ENCODE measurements at places on chromosomes 4 and X.

- peak; percentile 45 for DNase-seq
Measured at GRCh38 chrX:3362956-3363355, 16.5 kb upstream of the MXRA5 start.

DNA sequence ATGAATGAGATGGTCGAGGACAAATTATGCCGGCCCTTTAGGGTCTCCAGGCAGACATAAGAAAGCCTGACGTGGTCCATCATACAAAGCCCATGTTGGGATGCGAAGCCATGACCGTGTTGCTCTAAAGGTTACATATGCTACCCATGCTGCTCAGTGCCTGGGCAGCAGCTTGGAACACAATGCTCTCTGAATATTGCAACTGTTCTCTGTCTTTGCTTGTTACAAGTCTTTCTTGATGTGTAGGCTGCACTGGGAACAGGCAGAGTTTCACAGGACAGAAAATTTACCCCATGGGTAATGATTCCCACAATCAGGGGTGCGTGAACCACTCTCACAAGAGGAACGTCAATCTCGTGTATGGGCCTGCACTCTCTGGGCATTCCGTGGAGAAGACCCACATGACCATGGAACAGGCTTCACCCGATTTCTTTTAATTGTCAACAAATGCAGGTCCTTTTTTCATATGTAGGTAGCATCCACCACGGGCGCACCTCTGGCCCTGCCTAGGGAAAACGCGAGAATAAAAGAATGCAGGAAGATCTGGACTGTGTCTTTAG lies 66.3 kb downstream of the NBDY start:
- DNase-seq: no peak

DNA sequence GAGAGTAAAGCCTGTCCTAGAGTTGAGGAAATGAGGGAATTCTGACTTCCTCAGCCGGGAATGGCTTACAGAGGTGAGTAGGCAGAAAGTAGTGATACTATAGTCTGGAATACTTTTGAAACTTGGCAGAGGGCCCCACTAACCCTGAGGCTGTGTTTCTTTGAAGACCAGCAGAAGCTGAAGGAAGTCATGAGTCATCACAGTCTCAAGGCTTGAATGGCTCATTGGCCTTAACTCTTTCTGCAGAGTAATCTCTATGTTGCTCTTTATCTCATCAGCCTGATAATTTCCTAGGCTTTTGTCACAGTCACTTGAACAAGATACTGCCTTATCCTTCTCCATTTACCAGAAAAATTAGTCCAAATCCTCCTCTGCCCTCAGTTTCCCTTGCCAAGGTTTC lies 80.8 kb downstream of the ANKRD50 start:
- peak; percentile 57 for DNase-seq

DNA sequence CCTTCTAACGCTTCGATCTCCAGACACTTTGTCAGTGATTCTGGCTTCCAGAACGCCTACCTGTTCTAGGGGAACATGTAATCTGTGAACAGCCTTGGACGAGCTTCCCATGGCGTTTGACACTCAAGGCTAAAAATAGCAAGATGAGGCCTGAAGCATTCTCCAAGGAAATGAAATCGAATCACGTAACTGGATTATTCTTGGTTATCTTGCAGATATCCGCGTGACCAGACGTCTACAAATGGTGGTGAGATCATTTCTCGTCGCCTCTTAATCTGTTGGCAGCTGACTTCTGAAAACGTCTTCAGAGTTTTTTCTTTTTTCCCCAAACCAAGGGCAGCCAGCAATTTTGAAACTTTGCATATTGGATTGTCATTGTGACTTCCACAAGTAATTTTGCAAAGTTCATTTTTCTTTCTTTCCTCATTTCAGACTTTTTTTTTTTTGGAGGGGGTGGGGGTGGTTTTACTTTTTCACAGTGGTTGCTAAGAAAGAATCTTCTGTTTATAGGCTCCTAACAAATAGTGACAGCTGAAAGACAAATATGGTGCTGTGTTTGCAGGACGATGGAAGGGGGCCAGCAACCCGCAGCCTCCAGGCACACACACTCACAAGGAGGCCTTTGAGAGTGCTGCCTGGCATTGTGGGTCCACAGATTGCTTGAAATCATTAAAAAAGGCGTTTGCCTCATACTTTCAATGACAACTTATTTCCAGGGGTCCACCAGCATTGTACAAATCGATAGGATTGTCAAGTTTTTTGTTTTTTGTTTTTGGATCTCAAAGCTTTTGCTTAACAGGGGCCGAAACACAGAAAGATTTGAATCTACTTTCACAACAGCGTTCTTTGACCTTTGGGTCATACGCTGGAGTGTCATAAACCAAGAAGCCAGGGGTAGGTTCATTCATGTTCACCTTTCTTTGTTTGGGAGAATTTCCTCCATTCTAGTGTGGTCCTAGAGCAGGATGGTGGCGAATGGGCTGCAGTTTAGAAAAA lies 32.4 kb upstream of the PDLIM3 start:
- peak; percentile 90 for DNase-seq

GRCh38 chr4:39384563-39384962 lies 18.4 kb upstream of the RFC1 start:
- no peak for DNase-seq

All from SJCRH30 (cell line).